Posterior cingulate gyrus (tissue), 11 donors: ENCODE measurements at places on chromosomes 12 and 14.

DNA sequence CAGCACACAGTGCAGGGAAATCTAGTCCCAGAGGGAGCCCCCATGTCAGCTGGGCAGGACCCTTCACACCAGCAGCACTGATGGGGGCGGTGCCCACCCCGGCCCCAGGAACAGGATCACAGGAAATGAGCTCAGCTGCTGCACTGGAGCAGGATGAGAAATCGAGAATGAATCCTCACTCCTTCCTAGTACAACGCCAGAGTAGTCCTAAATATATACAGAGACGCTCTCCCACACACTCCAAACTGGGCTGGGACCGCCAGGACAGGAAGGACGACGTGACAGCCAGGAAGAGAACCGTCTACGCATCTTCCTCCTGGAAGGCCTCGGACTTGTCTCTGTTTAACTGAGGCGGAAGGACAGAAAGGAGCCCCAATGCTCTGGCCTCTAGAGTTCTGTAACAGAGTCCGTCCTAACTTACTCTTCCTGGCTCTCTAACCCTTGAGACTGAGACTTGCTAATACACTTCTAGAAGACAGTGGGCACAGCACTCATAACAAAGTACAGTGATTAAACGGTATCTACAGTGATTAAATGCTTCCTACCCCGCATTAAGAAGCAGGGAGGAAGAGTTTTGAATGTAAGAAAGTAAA, 33.4 kb downstream of the CDC42BPB start:
- no peak for DNase-seq

DNA sequence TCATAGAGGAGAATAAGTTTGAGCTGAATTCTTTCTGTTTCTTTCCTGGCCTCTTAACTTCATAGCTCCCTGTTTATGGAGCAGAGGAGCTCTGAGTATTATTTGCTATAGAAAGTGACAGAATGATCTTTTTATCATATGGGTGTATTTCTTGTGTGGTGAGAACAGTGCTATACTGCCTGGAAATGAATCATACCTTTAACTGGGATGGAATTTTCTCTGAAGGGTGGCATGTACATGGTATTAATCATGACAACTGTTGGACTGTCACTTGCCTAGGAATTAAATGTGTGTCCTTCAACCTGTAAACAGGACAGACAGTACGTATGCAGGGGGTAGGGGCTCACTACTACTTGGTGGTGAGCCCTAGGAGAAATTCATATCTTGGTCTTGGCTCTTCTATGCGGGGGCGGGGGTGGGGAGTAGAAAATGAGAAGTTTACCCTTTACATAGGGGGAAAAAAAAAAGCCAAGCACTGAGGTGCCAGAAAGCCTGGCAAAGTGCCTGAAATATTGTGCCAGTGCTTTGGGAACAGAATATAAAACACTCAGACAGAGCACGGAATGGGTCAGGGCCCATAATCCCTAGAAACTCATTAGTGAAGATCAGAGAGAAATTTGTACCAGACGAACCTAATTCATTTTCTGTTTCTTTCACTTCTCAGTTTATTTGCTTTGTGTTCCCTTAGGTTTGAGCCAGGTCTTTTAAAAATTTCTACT, 33.8 kb downstream of the ARMH4 start:
- DNase-seq, result no peak

DNA sequence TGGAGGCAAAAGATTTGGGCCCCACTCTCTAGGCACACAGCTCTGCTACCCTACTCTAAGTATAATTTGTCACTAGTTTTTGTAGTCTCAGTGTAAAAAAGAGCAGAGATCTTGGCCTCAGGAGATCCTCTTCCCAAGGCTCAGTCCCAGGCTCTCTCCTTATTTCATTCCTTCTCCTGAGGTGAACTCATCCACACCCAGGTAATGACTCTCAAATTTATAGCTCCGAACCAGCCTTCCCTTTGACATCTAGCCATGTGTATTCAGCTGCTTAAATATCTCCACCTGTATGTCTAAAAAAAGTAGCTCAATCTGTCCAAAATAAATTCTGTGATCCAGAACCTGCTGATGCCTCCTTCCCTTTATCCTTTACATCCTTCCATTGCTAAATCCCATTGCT, 173.5 kb upstream of the HIF1A start:
- DNase-seq, result no peak

DNA sequence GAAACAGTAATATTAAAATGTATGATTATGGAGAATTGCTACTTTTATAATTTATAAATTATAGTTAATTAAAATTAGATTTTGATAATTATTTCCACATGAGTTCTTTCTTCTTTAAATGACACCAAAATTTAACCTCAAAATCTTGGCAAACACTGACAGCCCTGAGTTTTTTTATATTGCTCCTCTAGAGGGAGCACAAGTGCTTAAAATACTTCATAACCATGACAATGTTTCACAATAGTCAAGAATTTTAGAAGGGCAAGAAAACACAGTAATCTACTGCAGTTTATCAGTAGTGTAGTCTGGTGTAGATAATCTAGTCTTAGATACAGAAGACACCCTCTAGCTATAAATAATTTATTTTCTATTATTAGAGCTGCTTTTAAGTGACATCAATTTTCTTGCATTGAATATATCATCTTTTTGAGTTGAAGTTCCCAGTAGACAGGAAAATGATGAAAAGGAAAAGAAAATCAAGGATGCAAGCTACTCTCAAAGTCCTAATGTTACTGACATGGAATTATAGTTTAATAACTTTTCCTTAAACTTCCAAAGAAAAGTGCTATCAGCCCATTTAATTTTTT, 14.3 kb upstream of the PTGER2 start:
- no peak for DNase-seq

DNA sequence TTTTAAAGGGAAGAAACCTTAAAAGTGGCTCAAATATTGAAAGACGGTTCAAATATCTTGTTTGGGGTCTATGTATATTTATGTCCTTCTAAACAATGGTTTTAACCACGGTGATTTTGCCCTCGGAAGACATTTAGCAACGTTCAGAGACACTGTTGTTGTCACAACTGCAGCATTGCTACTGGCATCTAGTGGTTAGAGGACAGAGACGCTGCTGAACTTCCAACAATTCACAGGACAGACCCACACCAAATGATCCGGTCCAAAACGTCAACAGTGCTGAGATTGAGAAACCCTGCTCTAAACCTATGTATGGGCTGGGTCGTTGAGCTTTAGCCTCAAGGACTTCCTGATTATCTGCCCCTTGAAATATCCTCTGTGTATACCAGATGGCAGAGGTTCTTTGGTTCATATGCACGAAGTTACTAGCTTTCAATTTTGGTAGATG, 1.7 kb downstream of the ANGEL1 start:
- peak; percentile 17 for DNase-seq

- peak; percentile 64 for DNase-seq
Observed at GRCh38 chr14:75711796-75712211, 50.8 kb downstream of the TTLL5 start.

DNA sequence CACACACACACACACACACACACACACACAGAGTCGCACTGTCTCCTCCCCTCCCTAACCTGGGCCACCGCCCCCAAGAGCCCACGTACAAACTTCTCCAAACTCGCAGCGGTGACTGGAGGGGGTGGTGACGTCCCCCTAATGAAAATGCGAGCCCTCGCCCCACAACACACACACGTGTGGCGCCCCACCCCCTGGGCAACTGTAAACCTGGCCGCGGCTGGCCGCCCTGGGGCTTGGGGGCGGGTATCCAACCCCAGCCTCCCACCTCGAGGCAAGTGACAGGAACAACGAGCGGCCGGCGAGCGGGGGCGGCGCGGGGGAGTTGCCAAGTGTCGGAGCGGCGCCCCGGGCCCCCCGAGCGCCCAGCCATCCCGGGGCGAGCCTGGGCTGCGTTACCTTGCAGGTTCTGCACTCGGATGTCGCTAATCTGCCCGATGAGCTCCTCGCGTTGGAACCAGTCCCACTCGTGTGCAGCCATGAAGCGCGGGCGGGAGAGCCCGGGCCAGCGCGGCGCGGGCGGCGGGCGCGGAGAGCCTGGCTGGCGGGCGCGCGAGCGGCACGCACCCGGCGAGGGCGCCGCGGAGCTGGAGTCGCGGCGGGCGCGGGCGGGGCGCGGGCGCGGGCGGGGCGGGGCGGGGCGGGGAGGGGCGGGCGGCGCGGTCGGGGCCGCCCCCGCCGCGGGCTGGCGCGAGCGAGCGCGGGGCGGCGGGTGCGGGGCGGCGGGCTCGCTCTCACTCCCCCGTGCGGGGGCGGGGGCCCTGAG, at the start of gene CLMN:
CLMN (minus strand) TSS at position 597 of the 766 bp plus-strand sequence; CDS start at position 481, 116 bp downstream.
- no peak for DNase-seq

- DNase-seq, result no peak
Observed at GRCh38 chr12:118645219-118645618, 268.9 kb downstream of the SUDS3 start.

DNA sequence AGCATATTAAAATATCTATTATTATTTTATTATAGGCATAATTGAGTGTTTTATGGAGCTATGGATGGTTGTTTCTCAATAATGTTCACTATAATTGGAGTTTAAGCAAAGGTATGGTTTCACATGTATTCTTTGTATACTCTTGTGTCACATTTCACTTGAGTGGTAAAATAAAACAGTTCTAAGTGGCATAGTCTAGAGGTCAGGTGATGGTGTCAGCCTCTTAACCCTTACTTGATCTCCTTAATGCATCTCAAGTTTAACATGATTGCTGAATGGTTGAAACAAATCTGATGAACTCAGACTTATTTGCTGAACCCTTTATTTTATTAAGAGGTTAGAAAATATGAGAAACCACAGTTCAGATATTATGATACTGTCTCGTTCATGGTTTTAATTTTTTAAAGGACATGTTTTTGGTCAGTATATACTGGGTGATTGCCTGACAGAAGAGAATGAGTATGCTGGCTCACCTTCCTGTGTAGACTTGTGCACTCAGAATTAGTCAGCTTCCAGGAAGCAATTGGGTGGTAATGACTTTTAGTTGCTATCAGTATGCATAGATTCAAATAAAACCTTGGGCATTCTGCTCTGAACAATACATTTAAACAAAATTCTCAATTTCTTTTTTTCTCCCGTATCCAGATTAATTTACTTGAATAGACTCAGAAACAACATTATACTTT, 464.6 kb downstream of the PCNX1 start:
- DNase-seq, result no peak

GRCh38 chr12:46135750-46136149, 133.1 kb downstream of the SLC38A1 start:
- DNase-seq, result no peak

GRCh38 chr12:42023733-42024494, 120.8 kb downstream of the GXYLT1 start:
- peak; percentile 80 for DNase-seq

DNA sequence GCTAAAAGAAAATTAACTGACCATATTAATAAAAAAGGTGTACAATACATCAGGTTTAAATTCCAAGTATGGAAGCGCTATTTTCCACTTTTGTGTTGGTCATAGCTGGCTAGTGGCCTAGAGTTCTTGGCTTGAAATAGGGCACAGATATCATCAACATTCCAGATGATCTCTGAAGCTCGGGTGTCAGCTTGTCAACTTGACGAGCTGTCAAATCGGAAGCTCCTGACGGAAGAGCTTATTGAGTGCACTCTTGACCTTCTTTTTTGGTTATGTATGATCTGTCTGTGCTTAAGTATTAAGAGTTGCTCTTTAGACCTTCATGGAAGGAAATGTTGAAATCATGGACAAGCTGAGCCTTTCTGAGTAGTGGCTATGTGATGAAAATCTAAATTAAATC, 177.9 kb downstream of the APAF1 start:
- DNase-seq, result no peak

DNA sequence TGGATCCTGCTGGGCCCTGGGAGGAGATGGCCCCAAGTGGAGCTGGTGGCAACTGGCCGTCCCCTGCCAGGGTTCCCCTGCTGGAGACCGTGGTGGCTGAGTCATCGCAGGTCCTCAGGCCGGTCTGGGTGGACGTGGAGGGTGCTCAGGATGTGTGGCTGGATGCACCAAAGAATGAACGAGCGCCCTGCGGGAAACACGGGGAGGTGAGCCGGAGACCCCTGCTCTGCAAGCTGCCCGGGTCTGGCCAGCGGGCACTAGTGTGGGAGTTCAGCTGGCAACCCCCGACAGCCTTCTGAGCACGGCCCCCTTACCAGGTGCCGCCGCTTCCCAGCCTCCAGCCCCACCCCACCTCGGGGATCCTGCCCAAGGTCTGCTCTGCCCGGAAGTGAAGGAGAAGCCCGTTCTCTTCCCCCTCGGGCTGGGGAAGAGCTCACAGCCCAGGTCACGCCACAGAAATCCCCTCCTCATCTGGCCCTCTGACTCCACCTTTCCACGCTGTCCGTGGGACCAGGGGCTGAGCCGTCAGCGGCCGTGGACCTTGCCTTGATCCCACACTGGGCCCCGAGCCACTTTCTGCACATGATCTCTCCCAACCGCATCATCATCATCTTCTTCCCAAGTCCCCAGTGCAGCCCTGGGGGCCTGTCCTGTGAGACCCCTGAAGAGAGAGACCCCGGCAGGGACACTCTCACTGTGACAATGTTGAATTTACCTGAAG, 165.5 kb downstream of the KIF26A start:
- peak; percentile 67 for DNase-seq

GRCh38 chr12:102535306-102535705, 54.9 kb upstream of the IGF1 start:
- DNase-seq, result no peak

DNA sequence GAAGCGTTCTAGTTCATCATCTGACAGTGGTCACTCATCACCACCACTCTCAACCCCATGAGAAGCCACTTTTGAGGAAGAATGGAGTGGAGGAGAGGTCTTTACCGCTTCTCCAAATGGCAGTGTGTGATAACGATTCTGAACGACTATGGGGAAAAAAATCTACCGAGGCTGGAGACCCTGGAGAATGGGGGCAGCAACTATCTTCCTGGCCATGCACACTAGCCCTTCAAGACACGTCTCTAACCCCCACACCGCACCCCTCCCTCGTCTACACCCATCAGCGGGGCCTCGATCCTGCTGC, 365 bp downstream of the ING4 start:
- DNase-seq, result no peak

DNA sequence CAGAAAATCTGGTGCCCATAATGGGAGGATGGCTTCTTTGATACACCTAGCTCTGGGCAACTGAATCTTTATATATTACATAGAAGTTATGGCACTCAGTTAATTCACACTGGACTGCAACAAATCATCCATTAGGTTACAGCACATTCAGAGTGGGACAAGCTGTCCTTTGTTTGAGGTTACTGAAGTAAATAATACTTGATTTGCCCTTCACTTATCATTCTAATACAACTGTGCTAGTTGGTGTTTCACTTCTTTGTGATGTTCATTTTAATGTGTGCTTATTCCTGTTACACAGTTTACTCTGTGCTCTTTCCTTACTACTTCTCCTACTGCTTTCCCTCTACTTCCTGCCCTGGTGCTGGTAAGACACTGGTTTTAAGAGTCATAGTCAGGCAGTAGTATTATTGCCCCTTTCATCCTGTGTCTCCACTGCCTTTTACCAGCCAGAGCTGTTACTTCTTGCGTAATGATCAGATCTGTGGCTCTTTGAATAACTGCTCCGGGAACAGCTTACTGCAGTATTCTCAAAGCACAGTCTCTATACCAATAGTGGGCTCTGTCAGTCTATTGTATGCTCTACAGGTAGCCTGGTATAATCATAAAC, 36.4 kb upstream of the GXYLT1 start:
- DNase-seq, result no peak
